Substantia nigra (tissue), 51 donors: ENCODE measurements at places on chromosomes 13 and 19.

GRCh38 chr13:32938907-32939306 lies 77.3 kb upstream of the KL start:
- DNase-seq: no peak

DNA sequence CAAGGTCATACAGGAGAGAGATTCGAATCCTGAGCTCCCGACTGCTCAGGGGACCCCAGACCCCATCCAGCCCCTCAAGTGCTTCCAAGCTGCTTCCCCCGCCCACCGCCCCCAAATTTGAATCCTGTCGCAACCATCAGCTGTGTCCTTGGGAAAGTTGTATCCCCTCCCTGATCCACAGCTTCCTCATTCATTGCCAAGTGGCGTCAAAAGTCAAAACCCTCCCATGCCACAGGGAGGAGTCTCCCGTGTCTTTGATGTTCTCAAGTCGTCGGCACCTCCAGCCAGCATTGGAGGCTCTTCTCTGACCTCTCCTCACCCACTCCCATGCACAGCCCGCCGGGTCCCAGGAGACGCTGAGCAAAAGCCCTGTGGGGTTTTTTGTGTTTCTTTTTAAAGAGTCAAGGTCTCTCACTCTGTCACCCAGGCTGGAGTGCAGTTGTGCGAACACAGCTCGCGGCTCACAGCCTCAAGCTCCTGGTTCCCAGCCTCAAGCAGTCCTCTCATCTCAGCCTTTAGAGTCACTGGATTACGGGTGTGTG lies 2.8 kb upstream of the IFI30 start:
- DNase-seq: no peak

DNA sequence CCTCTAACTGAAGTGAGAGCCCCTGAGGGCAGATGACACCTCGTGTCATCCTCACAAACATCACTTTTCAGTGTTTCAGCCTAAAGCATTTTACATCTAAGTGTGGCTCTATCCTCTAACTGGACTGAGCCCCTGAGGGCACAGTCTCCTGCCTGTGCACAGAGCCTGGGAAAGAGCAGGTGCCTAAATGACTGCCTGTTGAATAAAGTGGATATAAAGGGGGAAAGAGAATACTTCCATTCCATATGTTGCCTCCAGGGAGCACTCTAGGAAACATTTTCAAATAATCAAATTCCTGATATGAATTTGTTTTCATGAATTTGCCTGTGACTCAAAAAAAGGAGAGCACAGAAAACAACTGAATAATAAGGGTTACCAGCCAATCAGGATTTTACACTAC lies 32.2 kb downstream of the CNMD start:
- DNase-seq: no peak

DNA sequence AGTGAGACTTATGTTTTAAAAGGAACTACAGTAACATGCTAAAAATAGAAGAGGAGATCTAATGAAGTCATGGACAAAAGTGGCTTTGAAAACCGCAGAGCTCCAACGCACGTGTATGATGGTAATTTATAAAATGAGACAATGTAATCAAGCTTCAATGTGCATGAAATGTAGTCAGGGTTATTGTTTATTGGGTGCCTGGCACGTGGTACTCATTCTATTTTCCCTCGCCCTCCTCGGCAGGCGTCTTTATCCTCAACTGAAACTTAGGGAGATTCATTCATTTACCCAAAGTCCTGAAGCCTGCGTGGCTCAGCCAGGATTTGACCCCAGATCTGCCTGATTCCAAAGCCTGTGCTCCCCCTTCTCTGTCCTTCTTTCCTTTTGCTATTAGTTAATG lies 79.8 kb downstream of the CHST8 start:
- DNase-seq: no peak

GRCh38 chr19:9757544-9758501 lies 10.7 kb downstream of the ZNF846 start:
- DNase-seq: no peak

DNA sequence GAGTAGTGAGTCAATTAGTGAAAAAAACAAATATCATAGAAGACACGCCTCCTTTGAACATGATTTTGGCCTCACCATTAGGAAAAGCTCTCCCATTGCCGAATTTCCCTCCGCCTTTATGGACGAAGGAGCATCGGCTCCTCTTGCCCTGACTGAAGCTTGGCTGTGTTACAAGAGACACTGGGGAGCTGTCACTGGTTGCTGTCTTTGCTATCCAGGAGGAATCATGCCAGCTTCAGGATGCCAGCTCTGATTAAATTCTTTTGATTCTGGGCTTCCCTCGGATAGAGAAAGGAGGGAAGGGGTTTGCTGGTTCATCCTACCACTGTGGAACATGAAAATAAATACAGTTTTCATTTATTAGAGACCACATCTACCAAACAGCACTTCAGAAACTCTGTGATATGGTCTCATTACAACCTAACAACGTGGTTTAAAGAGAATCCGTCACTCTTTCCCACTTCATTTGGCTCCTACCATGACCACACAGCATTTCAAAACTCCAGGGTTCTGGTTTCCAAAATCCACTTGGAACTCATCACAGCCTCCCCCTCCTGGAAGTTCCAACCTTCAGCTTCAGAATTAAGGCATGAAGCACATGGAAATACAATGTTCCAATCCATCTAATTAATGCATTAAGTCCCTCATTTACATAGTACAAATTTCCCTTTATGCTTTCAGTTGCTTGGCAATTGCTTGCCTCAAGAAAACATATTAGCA lies 446.0 kb downstream of the EFNB2 start:
- no peak for DNase-seq

DNA sequence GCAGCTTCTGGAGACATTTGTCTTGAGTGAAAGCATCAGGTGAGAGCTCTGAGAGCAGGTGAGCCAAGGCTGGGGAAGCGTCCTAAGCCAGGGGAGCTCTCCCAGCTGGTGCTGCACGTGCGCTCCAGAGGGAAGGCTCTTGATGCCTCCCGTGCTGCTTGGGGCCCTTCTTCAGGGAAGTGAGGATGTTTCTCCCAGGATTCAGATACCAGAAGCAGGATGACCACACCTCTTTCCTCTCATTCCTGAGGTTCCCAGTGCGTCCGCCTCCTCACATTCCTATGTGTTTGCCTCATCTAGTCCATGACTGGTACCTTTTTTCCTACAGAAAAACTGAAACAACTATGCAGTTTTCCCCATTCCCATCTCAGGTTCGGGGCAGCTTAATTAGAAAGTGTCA lies 231.0 kb upstream of the IRS2 start:
- no peak for DNase-seq

DNA sequence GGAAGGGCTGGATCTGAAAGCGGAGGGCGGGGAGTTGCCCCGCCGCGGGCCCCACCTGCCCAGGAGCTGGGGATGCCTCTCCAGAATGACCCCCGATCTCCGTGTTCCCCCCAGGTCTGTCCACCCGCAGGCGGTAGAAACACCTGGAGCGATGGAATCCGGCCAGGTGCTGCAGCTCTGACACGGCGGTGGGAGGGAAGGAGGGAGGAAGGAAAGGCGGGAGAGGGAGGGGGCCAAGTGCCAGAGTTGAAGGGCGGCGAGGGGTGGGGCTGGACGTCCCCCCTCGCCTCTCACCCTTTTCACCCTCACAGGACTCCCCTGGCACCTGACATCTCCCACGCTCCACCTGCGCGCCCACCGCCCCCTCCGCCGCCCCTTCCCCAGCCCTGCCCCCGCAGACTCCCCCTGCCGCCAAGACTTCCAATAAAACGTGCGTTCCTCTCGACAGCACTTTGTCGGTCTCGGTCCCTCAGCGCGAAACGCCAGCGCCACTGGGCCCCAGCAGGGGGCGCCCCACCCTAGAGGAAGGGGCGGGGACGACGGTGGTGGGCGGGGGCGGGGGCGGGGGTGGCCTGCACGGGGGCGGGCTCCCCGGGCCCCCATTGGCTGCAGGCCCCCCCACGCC lies 337 bp upstream of the FXYD7 start:
- no peak for DNase-seq
